WTC11 (cell line): ENCODE measurements at places on chromosomes 3 and 15.

GRCh38 chr15:83850015-83850414, 196.1 kb downstream of the ADAMTSL3 start:
- DNase-seq = no peak

DNA sequence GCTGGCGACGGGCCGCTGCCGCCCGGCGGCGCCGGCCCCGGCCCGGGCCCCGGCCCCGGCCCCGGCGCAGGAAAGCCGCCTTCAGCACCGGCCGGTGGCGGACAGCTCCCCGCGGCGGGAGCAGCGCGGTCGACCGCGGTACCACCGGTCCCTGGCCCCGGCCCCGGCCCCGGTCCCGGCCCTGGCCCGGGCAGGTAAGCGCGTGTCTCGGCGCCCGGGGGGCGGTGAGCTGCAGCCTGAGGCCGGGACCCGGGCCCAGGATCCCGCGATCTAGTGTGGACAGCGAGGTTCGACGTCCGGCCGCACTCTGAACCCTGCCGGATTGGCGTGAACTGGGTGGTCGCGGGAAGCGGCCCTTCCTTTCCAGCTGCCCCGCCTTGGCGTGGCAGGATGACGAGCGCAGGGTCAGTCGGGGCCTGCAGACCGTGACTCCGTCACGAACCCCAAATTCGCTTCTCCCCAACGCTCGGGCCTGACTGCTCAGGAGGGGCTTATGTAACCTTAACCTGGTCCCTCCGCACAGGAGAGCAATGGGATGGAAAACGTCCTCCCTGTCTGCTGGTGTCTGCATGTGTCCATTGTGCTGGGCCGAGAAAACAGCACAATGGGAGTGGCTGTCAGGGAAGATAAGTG, 472 bp downstream of the BSN start:
- DNase-seq = peak; percentile 72

DNA sequence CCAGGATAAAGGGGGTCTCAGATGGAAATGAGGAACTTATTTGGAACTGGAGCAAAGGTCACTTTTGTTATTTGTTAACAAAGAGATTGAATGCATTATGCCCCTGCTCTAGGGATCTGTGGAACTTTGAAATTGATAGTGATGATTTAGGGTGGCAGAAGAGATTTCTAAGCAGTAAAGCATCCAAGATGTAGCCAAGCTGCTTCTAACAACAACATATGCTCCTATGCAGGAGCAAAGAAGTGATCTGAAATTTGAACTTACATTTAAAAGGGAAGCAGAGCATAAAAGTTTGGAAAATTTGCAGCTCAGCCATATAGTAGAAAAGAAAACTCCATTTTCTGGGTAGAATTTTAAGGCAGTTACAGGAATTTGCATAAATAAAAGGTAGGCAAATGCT, 30.3 kb upstream of the CCDC50 start:
- no peak for DNase-seq

- no peak for DNase-seq
These were observed 47.0 kb upstream of the SNRPA1 start for GRCh38 chr15:101342056-101342455.

- DNase-seq = no peak
These were observed 163.3 kb downstream of the FEZF2 start for GRCh38 chr3:62210011-62210410.

DNA sequence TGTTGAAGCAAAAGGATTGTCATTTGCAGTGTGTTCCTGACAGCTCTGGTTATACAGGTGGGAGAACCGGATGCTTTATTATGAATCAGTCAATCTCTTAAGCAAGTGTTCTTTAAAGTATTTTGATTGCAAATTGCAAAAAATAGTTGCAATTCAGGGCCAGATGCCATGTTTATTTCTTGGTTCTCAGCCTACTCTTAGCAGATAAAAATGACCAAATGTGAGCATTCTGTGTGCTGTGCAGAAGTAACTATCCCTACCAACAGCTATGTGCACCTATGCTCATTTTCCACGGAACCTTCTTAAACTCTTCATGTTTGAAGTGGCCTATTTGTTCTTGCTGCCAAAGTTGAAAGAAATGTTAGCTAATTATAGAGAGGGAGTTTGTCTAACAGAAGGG, 262.3 kb upstream of the RASGRP1 start:
- no peak for DNase-seq

DNA sequence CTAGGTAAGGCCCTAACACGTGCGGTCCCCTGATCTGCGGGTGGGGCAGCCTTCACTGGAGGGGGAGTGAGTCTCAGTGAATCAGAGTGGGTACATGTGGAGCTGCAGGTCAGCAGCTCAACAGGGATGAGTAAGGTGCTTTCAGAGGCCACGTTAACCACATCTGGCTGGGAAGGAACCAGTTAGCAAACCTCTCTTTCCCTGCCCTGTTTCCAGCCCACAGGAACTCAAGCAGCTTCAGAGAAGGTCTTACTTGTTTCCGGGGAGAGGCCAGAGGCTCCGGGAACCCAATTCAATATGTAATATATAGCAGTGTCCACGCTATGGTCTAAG, 175.3 kb downstream of the XXYLT1 start:
- no peak for DNase-seq

- no peak for DNase-seq
These were observed 51.2 kb upstream of the SAMMSON start for GRCh38 chr3:69948246-69948862.

DNA sequence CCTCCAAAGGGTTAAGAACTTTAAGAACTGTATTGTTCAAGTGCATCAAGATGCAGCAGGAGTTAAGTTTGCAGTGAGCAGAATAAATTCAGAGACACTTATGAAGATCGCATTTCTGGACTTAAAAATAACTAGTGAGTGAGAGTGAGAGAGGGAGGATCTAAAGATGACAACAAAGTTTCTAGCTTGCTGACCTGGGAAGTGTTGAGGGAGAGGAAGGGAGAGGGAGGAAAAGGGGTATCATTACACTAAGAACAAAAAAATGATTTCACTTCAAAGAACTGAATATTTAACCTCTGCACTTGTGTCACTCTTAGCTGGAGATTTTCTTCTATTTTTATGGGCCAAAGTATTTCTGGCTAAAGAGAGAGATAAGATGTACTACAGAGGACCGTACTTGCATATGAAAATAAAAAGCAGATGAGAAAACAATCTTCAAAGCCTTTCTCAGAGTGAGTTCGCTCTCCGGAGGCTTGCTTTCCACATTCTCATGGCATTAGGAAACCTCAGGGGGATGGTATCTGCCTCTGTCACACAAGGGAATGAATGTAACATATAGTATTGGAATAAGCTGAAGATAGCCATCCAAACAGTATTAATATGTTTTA, 91.4 kb upstream of the TJP1 start:
- DNase-seq = no peak

GRCh38 chr3:122978569-122978968, 49.0 kb downstream of the SEMA5B start:
- no peak for DNase-seq

GRCh38 chr3:59812237-59813147, 762.7 kb upstream of the CFAP20DC start:
- DNase-seq = no peak

DNA sequence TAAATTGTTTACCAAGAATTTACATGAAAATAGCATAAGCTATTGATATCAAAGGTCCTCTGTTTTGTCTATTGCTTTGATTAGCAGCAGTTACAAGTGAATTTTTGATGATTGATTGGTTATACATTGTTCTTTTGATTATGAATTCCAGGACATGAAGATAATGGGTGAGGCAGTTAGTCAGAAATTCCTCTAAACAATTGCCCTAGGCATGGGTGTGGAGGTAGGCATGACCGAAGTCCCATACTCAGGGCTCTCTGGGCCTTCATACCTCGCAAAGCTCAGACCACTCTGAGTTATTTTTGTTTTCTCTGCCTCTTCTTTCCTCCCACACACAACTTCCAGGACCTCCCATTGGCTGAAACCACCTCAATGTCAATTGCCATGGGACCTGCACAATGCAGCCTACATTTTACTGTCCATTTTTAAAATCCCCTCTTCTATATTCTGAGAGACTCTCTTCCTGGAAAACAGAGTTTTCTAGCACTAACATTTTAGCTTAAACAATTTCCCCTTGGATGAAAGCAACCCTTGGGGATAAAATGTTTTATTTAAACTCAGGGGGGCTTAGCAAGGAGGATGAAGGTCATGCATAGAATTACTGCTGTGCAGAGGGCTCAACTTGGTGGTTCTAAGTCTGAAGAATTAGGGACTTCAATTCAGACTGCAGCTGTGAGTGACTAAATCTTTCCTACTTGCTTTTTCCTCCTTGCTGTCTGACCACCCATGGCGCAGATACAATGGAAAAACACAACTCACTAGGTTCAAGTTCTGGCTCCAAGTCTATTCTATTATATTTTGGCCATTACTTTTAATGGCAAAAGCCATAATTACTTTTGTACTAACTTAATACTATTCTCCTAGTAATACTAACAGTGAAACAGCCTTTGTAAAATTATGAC, 594.8 kb downstream of the NTRK3 start:
- no peak for DNase-seq

DNA sequence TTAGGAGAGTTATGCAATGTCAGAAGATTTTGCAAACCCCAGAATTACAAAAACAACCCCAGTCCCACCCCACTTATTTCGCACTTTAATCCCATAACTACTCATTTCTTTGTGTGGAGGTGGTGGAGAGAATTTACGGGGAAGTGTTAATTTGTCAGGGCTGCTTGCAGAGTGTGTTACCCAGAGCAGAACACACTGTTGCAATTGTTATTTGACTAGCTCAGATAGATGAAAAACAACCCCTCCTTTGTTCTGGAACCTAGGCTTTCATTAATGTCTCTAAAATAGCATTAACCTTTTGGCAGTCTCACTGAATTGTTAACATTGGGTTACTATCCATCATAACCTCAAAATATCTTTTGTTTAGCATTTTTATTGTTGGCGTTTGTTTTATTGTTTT, 55.8 kb upstream of the MINAR1 start:
- DNase-seq = no peak

DNA sequence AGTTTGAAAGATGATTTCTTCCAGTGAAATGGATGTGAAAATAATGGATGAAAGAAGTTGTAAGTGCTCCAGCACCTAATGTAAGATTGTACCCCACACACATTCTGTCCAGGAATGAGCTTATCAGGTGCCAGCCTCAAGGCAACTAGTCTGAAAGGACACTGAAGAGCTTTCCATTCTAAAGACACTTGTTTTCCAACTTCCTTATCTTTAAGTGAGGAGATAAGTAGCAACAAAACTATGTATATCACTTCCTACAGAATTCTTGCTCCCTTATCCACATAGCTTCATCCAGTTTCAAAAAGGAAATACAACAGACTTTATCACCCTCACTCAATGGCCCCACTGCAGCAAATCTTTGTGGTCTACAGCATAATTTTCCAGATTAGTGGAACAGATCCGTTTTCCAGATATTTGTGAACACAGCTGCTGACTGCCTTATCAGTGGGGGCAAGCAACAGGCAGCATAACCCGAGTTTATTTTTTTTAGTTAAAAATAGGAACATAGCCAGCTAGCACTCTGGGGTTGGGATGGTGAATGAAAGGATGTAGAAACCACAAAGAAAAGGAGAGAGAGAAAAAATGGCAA, 60.6 kb downstream of the CD200R1L start:
- no peak for DNase-seq

- DNase-seq = no peak
These were observed 19.2 kb downstream of the ALDH1A3 start for GRCh38 chr15:100898661-100899462.

DNA sequence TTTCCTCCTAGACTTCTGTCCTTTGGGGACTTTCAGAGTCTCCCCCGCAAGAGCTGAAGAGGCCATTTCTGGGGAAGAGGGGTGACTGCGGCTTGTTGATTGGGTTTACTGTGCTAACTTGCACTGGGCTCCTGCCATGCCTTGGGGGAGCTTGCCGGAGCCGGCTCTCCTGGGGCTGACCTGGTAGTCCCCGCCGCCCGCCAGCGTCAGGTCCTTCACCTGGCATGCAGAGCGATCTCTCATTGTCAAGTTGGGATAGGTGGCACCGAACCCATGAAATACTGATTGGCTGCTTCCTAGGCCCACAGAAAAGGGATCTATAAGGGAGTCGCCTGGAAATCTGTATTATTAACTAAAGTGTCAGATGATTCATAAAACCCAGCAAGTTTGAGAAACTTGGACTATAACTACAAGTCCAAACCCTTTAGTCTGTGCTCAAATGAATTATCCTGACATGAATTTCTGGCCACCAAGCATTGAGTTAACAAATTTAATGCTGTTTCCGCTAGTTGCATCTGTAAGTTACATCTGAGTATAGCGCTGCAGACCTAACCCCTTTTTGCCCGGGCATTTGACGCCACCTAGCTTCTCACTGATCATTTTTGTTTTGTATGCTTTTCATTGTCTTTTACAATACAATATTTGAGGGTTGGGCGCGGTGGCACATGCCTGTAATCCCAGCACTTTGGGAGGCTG, 607 bp upstream of the IMP3 start:
- peak; percentile 68 for DNase-seq

DNA sequence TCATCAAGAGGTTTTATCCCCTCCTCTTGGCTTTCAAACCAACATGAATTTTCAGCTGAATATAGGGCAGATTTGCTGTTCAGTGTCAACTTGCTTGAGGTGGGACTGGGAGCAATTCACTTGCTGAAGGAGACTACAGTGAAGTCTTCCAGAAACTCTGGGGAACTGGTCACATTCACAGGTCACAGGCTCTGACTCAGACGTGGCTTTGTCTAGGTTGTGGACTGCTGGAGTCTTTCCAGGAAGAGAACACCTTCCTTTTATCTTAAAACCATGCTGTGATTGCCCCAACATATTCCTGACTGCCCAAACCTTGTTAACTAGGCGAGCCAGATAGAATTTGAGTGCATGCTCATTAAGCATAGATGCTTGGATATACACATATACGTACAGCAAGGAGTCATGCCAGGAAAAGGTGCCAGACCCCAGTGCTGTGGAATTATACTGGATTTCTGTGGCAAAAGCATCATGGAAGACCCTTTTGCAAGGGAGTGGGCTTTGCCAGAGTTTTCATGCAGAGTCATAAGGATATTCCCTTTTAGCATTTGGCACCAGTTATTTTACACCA, 399.1 kb upstream of the TBL1XR1 start:
- no peak for DNase-seq

DNA sequence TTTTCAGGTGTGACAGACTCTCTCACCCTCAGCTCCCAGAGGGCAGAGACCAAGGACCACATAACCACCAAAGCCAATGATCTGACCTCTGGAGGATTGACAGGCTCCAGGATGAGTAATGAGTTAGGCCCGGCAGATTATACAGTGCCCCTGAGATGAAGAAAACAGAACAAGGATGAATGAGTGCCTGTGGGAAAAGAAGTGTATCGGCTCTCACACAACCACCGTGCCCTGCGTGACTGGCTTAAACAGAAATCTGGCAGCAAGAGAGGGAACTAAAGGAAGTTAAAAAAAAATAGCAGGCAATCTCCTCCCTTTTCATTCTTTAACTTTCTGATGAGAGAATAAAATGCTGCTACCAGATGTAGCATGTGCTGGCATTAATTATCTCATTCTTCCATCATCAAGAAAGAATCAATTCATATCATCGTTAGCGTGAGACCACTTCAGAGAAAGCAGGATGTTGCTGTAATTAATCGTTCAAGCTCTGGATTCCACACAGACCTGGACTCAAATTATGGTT, 227.5 kb upstream of the COL8A1 start:
- DNase-seq = no peak

DNA sequence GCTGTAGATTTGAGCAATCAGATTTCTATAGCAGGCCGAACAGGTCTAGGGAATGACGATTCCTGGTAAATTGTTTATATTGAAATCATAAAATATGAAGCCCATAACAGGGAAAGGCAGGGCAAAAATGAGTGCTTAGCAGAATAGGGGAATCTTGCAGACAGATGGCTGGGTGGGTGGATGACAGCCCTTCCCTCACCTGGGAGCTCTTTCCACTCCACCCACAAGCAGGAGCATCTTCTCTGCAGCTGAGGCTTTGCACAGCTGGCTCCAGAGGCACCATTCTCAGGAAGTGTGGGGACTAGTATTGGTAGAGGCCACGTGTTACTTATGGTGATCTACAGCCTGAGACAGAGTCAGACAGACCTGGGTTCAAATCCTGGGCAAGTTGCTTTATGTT, 55.9 kb upstream of the SYN2 start:
- DNase-seq = no peak
